ENCODE measurements at places on chromosomes 5 and 9.
A peak's percentile ranks its signal among the peaks of the same experiment; 100 is the strongest.

- no peak for DNase-seq
Observed at GRCh38 chr9:133777068-133777791, 39.1 kb upstream of the SARDH start.

GRCh38 chr5:103894882-103895281, 332.3 kb upstream of the NUDT12 start:
- DNase-seq: peak; percentile 27

GRCh38 chr5:72224946-72225463, 95.0 kb downstream of the MRPS27 start:
- no peak for DNase-seq

- DNase-seq: no peak
Observed at GRCh38 chr9:117276444-117276843, 138.4 kb downstream of the ASTN2 start.
